ENCODE measurements at places on chromosomes 16 and 17.

GRCh38 chr17:75511610-75512575 lies 3.4 kb downstream of the CASKIN2 start:
- no peak for DNase-seq

DNA sequence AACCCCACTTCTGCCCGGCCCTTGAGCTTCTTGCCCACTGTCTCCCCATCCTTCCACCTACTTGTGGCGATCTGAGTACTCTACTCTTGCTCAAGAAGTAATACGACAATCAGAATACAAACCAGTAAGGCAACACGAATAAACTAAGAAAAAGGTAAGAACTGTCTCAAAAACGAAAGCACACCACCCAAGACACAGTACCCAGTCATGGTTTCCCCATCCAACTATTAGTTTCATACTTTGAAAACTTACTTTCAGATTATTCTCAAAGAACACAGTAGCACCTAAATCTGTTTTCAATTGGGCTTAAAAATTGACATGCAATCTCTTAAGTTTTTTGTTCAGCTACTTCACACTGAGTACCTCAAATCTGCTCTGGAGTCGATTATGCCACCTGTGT lies 13.9 kb downstream of the GINS2 start:
- DNase-seq, result no peak

DNA sequence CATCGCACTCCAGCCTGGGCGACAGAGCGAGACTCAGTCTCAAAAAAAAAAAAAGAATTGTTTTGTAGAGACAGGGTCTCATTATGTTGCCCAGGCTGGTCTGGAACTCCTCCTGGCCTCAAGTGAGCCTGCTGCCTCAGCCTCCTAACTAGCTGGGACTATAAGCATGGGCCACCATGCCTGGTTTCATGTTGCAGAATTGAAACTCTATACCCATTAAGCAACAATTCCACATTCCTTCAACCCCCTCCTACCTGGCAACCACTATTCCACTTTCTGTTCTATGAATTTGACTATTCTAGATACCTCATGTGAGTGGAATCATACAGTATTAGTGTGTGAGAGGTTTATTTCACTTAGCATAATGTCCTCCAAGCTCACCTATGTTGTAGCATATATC lies 24.5 kb downstream of the RNF135 start:
- no peak for DNase-seq

DNA sequence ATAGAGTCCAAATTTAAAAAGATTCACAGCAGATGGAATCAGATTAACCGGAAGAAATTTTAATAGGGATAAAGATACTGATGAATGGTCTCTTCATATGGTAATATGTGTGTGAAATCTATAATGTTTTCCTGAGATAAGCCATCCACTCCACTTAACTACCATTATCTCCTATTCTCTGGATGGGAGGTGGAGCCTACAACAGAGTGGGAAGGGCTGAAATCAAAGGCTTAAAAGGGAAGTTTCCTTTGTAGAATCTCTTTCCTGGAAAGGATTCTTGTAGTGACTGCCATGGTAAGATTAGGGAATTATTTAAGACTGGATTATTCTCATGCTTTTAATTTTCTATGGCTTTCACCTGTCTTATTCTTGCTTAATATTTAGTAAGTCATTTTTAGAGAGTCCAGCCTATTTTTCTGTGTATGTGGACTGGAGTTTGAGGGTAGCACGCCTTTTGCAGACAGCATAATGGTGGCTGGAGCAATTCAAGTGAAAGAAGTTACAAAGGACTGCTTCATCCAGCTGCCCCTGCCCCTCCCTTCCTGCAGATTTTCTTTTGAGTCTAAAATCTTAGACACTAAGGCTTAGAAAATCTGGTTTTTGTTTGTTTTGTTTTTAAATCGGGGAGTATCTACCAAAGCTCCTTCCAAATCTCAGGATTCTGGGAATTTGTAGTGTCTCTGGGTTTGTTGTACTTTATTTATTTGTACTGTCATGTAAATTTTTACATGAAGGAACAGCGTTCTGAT lies 26.5 kb downstream of the KAT7 start:
- no peak for DNase-seq

DNA sequence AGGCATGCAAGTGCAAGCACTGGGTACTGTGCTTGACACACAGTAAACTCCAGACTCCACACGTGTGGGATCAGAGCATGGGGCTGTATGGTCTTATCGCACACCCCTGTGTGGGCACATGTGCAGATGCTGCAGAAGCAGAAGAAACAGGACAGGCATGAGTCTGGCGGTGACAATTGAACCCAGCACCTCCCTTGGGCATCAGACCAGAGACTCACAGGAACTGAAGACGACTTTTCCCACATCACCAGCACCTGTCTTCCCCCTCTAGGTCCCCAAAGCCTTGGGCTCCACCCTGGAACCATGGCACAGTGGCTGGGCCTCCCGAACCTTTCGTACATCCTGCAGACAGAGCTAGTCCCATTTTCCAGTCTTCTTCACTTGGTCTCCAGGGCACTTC lies 126.4 kb upstream of the CDH5 start:
- DNase-seq, result no peak

- peak; percentile 23 for DNase-seq
Observed at GRCh38 chr17:31858642-31859486, at the start of gene COPRS. TSS of gene COPRS (minus strand) at chr17:31859244. CDS start at chr17:31859199, 45 bp downstream.

DNA sequence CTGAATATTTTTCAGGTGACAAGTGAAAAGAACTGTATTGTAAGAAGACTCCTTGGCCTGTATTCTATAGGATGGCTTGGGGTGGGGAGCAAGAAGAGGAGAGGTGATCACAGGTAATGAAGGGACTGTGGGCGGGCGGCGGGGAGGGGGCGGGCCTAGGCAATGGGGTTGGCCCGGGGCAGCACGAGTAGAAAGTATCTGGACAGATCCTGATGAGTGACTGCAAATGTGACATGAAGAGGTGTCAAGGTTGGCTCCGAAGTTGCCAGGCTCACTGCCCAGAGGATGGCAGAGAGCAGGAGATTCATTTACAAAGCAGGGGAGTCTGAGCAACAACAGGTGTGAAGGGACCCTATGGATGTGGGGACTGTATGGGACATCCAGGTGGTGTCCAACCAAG lies 10.8 kb upstream of the G6PC1 start:
- no peak for DNase-seq

DNA sequence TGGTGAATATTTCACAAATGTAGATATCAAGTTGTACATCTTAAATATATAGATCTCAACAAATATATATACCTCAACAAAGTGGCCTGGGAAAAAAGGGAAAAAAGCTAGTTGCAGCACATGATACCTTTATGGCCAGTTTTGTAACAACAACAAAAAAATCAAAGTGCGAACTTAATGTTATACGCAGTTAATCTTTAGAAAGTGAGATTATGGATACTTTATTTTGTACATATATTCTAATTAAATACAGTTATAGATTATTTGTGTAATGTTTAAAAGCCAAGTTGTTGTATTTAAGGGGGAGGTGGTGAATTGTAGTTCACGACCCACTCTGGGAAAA lies 385 bp upstream of the ZFP1 start:
- no peak for DNase-seq

DNA sequence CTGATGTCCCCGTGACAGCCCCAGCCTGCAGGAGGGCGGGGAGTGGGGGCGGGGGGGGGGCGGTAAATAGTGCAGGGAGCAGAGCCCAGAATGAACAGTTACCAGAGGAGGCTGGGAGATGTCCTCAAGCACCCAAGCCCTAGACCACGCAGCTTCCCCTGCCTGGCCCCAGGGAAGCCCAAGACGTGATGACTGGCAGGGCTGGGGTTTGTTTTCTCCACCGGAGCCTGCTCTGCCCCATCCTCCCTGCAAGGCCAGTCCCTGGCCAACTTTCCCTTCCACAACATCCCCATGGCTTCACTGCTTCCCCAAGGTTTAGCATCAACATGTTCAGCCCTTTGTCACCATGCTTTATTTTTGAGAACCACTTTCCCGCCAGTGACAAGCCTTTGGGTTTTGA lies 1.4 kb upstream of the BEAN1 start:
- DNase-seq, result no peak

GRCh38 chr16:5385115-5385514 lies 287.5 kb upstream of the EEF2KMT start:
- no peak for DNase-seq

DNA sequence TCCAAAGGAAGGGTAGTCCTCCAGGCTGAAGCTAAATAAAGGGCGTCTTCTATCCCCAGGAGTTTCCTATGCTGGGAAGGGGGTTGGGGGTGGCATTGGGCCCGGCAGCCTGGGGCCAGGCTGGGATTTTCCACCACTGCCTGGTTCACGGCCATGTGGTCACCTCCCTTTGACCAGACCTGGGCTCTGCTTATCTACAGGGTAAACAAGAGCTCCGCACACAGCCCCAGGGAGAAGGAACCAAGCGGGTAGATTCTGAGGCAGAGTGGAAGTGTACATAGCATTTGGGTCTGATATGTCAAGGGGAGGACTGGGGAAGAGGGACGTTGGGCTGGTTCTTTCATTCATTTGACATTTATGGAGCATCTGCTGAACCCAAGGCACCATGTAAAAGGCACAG lies 27.2 kb upstream of the TMEM220 start:
- no peak for DNase-seq

DNA sequence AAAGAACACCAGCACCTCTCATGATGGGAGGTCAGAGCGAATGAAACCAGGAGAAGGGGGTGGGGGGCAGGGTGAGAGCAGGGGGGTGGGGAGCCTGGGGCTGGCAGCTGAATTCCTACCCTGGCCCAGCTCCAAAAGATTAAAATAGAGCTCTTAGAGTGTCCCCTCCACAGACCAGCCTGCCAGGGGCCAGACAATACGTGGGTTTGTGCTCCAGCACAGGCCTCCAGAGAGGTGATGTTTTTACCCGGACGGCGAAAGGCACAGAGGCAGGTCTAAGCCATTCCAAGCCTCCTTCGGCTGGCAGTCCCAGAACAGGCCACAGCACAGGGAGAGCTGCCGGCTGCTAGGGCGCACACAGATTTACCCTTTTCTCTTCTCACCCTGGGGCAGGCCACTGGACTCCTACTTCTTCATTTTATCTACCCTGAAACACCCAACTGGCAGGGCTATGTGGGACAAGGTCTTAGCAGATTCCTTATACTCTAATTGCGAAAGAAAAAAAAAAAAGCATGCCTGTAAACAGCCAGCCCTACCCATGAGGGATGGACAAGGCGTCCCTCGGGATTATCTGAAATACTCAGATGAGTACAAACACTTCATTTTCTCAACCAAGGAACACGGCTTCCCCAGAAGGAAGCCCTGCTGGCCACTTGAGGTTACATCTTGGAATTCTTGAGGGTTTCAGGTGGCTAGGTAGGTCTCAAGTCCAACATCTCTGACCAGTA lies 71.9 kb upstream of the NOG start:
- no peak for DNase-seq

DNA sequence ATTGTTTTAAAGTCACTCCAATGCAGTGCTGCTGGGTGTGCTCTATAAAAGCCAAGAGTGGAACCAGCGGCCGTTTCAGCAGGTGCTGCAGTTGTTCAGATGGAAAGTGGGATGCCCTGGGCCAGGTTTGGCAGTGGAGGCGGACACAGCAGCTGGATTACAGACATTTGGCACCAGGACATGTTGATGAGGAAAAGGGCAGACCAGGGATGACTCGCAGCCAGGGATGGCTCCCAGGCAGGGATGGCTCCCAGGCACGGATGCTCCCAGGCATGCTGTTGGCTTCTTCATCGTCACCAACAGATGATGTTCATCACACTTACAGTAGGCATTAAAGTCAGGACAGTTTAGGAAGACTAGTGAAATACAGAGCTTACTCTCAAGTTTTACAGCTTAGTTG lies 10.0 kb downstream of the GAN start:
- no peak for DNase-seq

DNA sequence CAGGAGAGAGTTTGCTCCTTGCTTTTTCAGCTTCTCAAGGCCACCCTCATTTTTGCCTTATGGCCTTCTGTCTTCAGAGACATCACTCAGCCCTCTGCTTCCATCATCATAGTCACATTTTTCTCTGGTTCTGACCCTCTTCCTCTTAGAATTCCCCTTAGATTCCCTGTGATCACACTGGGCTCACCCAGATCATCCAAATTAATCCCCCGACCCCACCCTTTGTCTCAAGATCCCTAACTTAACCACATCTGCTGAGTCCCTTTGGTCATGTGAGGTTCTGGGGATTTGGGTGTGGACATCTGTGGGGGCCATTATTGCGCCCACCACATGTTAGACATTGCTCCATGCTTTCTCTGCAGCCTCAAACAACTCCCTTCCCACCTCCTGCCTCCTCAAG lies 323.4 kb downstream of the CPPED1 start:
- DNase-seq, result no peak

GRCh38 chr17:50926523-50926922 lies 60.4 kb upstream of the TOB1 start:
- no peak for DNase-seq

GRCh38 chr17:39939588-39940419 lies 12.3 kb downstream of the LRRC3C start:
- no peak for DNase-seq

- no peak for DNase-seq
Observed at GRCh38 chr16:17483351-17483750, 12.6 kb upstream of the XYLT1 start.

DNA sequence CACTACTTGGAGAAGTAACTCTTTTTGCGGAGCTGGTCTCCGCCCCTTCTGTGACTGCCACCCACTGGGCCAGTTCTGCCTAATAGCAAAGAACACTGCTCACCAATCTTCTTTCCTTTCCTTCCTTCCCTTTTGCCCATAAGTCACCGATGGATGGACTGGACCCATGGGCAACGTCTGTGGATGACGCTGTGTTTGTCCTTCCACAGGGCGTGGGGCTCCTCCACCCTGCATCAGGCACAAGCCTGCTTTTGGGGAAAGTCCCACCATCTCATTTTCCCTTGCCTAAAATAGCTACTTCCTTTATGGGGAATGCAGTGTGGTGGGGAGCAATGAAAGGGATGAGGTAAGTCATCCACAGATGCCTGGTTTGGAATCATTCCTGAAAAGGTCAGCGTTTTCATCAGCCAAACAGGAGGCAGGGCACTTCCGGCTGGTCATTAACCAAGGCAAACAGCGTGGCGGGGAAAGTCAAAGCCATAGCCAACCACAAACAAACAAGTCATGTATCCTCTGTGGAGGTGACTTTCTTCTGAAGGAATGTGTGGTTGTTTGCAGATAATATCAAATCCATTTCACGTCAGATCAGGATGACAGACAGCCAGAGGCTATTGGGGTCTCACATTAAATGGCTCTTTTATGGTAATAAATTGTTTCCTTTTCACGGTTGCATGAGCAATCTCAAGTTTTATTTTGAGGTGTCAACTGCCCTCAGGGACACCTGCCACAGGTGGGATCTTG lies 30.7 kb upstream of the MED9 start:
- no peak for DNase-seq

DNA sequence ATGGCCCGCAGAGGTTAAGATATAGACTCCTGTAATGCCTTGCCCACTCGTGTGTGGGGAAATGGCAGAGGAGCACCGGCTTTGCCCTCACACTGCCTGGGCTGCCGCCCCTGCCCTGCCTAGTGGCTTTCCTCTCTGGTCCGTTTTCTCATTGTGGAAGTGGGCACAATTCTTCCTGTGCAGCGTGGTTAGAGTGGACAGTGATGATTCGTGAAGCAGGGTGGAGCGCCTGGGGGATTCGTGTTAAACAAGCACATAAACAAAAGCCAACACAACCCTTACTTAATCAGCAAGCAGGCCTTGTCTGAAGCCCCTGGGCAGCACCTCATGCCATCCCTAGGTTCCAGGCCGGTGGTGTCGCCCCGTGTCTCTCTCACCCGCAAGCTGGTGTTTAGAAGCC lies 269.7 kb downstream of the SEC14L1 start:
- DNase-seq, result no peak
